Right lung (tissue), 10 donors: ENCODE measurements at places on chromosomes 1 and 21. TPM values are rescaled to one million over a fixed set of nuclear protein-coding genes. Genes with fewer than 3 reads are reported as not detected.

NOS1AP gene
- polyA plus RNA-seq, result 2.8 TPM

DNA sequence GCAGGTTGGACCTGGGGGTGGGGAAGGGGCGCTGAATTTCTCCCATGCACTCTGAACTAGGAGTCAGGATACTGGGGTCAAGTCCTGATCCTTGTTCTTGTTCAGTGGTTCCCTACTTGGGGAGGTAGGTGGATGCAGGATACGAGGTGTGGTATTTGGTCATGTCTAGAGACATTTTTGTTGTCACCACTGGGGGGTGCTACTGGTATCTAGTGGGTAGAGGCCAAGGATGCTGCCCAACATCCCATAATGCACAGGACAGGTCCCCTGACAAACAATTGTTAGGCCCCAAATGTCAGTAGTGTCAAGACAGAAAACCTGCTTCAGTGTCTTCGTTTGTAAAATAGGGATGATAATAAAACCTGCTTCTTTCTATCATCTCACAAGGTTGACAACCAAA, 259.0 kb upstream of the FOXD3 start:
- DNase-seq, result no peak

DNA sequence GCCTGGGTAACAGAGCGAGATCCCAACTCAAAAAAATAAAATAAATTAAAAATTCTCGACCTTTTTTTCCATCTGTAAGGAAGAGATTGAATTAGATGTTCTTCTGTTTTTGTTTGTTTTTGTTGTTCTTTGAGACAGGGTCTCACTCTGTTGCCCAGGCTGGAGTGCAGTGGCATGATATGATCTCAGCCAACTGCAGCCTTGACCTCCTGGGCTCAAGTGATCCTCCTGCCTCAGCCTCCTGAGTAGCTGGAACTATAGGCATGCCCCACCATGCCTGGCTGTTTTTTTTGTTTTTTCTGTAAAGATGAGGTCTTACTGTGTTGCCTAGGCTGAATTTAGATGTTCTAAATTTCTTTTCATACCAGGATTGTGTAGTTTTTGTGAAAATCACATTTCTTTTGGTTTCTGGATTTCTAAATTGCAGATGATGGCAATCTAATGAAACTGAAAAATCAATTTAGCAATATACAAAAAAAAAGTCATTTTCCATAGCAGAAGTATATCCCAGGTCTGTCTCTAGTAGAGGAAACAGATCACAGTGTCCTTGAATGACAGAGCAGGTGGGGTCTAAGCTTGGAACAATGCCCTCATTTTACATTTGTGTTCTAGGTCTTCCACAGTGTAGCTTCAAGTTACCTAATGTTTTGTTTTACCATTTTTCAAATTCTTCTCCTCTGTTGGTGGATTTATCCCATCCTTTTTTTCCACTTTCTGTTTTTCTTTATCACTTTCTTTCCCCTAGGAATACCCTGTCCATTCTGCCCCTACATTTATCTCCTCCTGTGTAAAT, 20.3 kb downstream of the ZYG11A start:
- no peak for DNase-seq

GRCh38 chr1:225765982-225766674, 11.5 kb upstream of the SRP9 start:
- DNase-seq, result no peak

GRCh38 chr21:34930971-34931370, 118.1 kb downstream of the RUNX1 start:
- DNase-seq, result no peak

- no peak for DNase-seq
Observed at GRCh38 chr1:241109039-241109438, 248.0 kb downstream of the RGS7 start.

DNA sequence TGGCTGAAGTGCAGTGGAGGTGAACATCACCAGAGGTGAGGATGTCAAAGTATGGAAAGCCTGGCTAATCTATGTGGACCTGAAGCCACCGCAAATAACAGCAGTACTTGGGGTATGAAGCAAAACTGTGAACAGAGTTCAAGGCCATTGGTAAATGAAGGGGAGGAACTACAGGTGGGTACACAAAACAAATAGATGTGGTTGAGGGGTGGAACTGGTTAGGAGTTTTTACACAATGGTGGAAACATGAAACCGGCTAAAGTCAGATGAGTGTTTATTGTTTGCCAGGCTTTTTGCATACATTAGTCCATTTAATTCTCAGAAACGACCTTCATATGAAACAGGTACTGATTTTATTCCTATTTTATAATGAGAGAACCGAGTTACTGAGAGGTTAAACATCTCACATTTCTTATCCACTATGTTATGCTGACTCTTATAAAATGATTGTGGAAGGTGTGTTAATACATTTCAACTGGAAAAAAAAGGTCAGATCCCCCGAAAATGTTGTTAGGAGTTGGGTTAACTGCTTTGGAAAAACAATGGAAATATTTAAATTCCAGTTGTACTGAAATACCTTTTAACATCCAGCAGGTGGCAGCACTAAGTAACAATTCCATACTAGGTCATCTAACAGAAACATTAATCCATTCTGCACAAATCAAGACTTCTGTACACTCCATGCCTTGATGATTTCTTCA, 44.3 kb upstream of the GTF2B start:
- DNase-seq, result peak; percentile 20

GRCh38 chr1:33334081-33334552, 13.2 kb upstream of the A3GALT2 start:
- DNase-seq, result no peak

DNA sequence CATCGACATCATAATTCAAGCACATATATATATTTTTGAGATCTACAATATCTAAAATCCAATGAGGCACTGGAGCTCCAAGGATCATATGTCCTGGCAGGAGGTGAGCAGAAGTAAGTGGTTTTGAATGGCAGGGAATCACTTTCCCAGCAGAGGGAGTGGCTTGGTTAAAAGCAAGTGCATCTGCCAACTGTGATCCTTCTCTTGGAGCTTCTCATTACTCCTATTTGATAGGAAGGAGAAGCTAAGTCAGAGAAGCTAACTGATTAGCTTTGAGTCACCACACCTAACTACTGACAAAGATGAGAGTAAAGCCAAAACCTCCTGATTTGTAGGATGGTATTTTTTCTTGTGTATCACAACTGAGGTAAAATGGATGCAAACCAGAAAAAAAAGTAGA, 55.0 kb downstream of the ALG14 start:
- DNase-seq, result no peak

DNA sequence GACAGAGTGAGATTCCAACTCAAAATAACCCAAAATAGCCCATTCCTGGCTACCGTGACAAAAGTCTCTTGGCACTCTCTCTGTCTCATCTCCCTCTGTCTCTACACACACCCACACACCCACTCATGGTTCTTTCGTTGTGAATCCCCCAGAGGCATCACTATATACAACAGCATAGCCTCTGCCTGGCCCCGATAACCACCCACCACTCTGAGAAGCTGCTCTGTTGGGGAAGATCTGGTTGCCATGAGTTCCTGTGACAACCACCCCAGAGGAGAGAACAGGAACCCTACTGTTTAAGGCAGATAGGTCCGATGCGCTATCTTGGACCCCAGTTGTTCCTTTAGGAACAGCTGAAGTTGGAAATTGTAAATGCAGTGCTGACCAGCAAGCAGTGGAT, 70.4 kb upstream of the LYST start:
- no peak for DNase-seq
